ENCODE measurements at places on chromosomes 11 and 22. TPM values are rescaled to one million over a fixed set of nuclear protein-coding genes. Genes with fewer than 3 reads are reported as not detected.

Gene H19
- total RNA-seq, result 34.7 TPM

Gene APOBEC3F
- 2.0 TPM for total RNA-seq

- no peaks in the 10 kb centered on the region for H3K4me1 ChIP-seq
- DNase-seq, result no peak
- H3K27me3 ChIP-seq, result no peaks in the 10 kb centered on the region
- H3K4me3 ChIP-seq, result no peak overlapping the region
- no peak overlapping the region for H3K27ac ChIP-seq
Observed at GRCh38 chr11:126607374-126607773, 251.9 kb downstream of the ST3GAL4 start.

Gene RAB39A
- 1.0 TPM for total RNA-seq

DNA sequence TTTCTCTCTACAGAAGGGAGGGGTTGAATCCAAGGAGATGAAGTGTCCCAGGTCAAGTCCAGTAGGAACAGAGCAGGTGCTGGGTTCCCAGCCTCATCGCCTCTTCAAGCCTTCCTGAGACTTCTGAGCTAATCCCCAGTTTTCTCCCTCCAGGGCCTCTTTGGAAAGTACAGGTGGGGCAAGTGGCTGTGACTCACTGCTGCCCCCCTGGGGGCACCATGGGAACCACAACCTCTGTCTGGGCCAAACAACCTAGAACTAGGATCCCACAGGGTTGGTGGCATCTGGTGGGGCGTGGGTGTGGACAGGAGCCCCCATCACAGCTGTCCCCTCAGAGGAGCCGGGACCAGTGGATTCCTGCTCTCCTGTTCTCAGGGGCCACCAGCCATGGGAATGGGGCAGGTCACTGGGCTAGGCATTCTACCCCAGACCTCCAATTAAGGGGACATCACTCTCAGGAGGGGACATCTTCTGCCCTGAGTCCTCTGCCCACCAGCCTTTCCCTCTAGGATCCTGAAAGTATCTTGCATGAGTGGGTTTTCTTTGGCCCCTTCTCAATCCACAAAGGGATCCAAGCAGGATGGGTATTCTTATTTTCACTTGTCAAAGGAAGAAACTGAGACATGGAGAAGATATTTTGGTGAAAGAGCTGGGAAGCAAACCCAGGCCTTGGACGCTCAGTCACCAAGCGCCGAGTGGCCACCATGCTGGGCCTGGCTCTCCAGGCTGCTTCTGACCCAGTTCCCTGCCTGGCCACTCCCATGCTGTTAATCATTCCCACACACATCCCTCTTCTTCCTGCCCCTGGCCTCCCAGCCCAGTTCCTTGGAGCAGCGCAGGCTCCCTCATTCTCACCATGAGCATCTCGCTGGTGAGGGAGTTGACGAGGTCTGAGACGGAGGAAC lies 23.8 kb downstream of the LRRC10B start:
- peak; percentile 57 for DNase-seq
- H3K4me1 ChIP-seq, result no peaks in the 10 kb centered on the region
- H3K4me3 ChIP-seq, result no peak overlapping the region
- no peaks in the 10 kb centered on the region for H3K36me3 ChIP-seq
- H3K27me3 ChIP-seq, result no peaks in the 10 kb centered on the region

- no peaks in the 10 kb centered on the region for H3K36me3 ChIP-seq
- peak overlapping the region; percentile 39 for H3K27ac ChIP-seq
Observed at GRCh38 chr11:86548271-86548917, 124.0 kb downstream of the ME3 start.

GRCh38 chr11:80650966-80651365 lies 1210.1 kb upstream of the TENM4 start:
- no peaks in the 10 kb centered on the region for H3K4me1 ChIP-seq
- H3K36me3 ChIP-seq, result no peaks in the 10 kb centered on the region
- DNase-seq, result no peak

Gene CRACR2B
- 44.0 TPM for total RNA-seq

Gene TREH
- total RNA-seq, result 30.5 TPM

DNA sequence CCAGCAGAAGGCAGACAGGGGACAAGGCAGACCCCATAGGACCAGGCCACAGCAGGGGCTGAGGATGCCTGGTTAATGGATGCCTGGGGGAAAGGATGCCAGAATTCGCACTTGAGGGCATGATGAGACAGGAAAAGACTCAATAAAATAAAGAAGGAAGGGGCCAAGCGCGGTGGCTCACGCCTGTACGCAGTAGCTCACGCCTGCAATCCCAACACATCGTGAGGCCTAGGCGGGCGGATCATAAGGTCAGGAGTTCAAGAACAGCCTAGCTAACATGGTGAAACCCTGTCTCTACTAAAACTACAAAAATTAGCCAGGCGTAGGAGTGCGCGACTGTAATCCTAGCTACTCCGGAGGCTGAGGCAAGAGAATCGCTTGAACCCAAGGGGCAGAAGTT lies 9.8 kb downstream of the APOBEC3D start:
- no peaks in the 10 kb centered on the region for H3K27me3 ChIP-seq
- no peak overlapping the region for H3K27ac ChIP-seq
- no peak overlapping the region for H3K4me3 ChIP-seq
- no peaks in the 10 kb centered on the region for H3K4me1 ChIP-seq
- H3K36me3 ChIP-seq, result no peaks in the 10 kb centered on the region

- peak; percentile 87 for DNase-seq
- no peaks in the 10 kb centered on the region for H3K27me3 ChIP-seq
- no peaks in the 10 kb centered on the region for H3K36me3 ChIP-seq
- peak overlapping the region; percentile 99 for H3K27ac ChIP-seq
- H3K4me1 ChIP-seq, result peaks cover 18% of the 10 kb centered on the region
- H3K4me3 ChIP-seq, result no peak overlapping the region
Observed at GRCh38 chr22:36374603-36375024, 13.2 kb downstream of the MYH9 start.

- no peak for DNase-seq
- H3K27ac ChIP-seq, result no peak overlapping the region
- no peak overlapping the region for H3K4me3 ChIP-seq
- H3K27me3 ChIP-seq, result no peaks in the 10 kb centered on the region
- H3K4me1 ChIP-seq, result no peaks in the 10 kb centered on the region
Observed at GRCh38 chr11:26424255-26424654, 92.3 kb downstream of the ANO3 start.

Gene POLR2F
- total RNA-seq, result 51.1 TPM

GRCh38 chr11:2673871-2674471 lies 25.8 kb downstream of the KCNQ1OT1 start:
- H3K4me3 ChIP-seq, result no peak overlapping the region
- no peaks in the 10 kb centered on the region for H3K36me3 ChIP-seq
- H3K27me3 ChIP-seq, result no peaks in the 10 kb centered on the region
- H3K27ac ChIP-seq, result no peak overlapping the region
- no peaks in the 10 kb centered on the region for H3K4me1 ChIP-seq
- DNase-seq, result no peak

DNA sequence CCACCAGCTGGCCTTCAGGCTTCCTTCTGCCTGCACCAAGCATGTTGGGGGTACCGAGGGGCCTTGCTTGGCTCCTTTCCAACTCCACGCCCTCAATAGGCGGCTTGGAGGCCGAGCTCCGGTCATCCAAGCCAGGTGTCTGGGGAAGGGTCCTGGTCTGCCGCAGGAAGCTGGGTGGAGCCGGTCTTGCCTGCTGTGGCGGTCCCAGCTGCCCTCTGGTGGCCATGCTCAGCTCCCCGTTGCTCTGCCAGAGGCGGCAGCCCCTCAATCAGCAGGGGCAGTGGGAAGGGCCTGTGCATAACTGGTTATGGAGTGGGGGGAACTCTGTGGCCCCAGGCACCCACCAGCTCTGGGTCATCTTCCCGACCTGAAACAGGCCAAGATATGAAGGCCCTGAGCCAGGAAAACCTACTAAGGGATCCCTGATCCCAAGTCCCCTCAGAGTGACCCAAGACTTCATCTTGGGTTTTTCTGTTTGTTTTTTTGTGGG lies 3.2 kb downstream of the ARVCF start:
- peak; percentile 39 for DNase-seq
- H3K4me1 ChIP-seq, result peaks cover 18% of the 10 kb centered on the region
- no peaks in the 10 kb centered on the region for H3K27me3 ChIP-seq
- no peak overlapping the region for H3K4me3 ChIP-seq
- no peak overlapping the region for H3K27ac ChIP-seq

- peaks cover 9% of the 10 kb centered on the region for H3K4me1 ChIP-seq
- no peak overlapping the region for H3K4me3 ChIP-seq
- H3K36me3 ChIP-seq, result no peaks in the 10 kb centered on the region
- H3K27ac ChIP-seq, result no peak overlapping the region
Observed at GRCh38 chr11:47924184-47924691, 56.1 kb upstream of the PTPRJ start.

GRCh38 chr11:35235936-35236666 lies 97.1 kb downstream of the CD44 start:
- no peak overlapping the region for H3K27ac ChIP-seq
- no peaks in the 10 kb centered on the region for H3K27me3 ChIP-seq
- H3K4me3 ChIP-seq, result no peak overlapping the region
- no peak for DNase-seq
- no peaks in the 10 kb centered on the region for H3K4me1 ChIP-seq
- peaks cover 2% of the 10 kb centered on the region for H3K36me3 ChIP-seq

Data from Peyer's patch (tissue), 4 donors.